Fibroblast of skin of abdomen (primary cell): ENCODE measurements at places on chromosomes 2 and 18.

DNA sequence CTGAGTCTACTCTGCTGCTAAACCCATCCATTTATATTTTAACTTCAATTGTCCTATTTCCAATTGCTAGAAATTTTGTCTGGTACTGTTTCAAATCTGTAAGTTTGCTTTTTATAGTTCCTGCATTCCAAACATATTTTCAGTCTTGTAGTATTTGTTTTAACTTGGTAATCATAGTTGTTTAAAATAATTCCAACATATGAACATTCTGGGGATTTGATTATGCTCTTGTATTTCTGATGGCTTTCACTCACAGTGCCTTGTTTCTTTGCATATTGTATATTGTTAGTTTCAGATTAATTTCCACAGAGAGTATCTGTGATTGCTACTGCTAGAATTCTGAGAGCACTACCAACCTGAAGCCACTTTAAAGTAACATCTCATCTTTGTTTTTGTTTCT lies 202.4 kb downstream of the ETAA1 start:
- no peak for DNase-seq

- DNase-seq: no peak
Measured at GRCh38 chr2:78701546-78701945, 324.0 kb upstream of the REG3G start.

- DNase-seq: peak; percentile 83
Measured at GRCh38 chr2:197883354-197884032, 79.1 kb downstream of the PLCL1 start.

DNA sequence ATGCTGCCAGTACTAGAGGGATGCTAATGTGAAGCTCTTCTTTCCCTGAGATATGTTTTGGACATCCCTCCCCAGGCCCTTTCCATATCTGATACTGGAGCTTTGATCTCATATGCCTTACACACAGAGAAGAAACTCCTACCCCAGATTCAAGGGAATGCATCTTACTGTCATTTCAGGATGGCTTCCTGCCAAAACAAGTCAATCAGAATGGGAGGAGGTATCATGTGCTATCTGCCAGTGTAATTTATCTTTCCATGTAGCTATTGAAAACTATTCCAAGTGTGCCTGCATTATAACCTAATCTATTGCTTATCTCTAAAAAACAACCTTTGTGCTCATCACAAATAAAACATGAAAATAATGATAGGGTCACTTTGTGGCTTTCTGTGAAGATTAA lies 269.9 kb upstream of the SETBP1 start:
- no peak for DNase-seq

DNA sequence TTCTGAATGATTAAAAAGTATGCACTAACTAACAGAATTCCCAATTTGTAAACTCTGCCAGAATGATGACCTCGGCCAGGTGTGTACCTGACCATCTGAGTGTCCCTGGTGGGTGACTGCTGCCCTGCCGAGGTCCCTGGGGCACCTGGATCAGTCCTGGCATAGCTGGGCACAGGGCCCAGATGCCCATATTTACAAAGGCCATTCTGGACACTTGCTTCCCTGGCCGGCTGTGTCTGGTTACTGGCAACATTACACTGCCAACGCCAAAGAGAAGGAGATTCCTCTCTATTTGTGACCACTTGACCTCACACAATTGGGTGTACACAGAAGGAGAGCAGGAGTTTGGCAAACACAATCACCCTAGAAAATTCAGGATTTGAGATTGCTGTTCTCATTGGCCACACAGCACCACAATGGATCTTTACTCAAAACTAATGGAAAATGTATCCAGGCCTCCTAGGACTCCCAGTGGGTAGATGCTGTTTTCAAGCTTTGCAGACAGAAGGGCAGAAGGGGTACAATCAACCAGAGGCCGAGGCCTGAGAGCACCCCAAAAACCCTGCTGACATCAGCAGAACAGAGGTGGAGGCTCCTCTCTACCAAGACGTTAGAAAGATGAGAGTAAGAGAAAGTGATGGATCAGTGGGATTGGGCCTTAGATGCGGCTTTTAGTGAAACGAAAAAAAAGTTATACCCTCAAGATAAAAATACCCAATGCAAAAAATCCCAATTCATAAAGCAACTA lies 58.3 kb upstream of the PXDN start:
- no peak for DNase-seq

DNA sequence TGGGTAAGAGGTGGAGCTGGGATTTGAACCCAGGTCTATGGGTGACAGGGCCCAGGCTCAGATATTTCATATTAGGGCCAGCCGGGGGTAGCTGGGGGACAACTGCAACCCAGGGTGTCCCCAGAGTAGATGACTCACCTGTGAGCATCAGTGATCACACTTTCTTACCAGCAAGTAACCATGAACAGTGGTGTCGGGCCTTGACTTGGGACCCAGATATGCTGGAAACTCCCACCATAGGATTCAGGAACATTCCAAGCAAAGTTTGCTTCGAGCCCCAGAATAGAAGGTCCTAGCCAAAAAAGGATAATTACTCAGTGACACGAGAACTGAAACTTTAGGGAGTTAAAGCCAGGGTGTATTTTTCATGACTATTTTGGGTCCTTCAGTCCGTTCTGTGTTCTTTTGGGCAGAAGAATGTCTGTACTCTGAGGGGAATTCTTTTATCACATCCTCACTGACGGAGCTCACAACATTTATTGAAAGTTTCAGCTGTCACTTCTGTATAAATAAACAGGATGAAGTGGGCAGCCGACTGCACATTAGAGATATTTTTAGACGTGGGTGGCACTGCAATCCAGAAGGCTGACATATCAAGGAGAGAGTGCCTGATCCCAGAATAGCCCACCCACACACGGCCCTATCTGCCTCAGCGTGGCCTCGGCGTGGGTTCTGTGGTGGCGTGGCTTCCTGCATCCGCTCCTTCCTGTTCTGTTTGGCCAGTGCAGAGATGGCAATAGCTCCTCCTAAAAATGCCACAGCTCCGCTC lies 45.6 kb downstream of the RAMP1 start:
- peak; percentile 40 for DNase-seq

- DNase-seq: peak; percentile 53
Measured at GRCh38 chr2:111534910-111535352, 349.1 kb downstream of the ANAPC1 start.

DNA sequence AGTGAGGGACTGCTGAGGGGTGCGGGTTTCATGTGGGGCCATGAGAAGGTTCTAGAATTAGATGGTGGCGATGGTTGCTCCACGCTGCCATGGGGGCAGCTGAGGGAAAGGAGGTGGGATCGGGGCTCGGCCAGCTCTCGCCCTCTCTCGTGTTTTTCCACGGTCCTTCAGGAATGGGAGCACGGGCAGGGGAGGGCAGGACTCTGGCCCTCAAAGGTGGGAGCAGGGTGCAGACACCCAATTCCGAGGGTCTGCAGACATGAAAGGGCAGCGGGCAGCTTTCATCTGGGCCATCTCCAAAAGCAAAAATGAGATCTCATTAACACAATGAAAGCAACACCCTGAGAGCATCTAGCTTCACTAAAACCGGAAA lies 53.4 kb upstream of the SALL3 start:
- DNase-seq: no peak
